ENCODE measurements at places on chromosomes 5 and 9.

DNA sequence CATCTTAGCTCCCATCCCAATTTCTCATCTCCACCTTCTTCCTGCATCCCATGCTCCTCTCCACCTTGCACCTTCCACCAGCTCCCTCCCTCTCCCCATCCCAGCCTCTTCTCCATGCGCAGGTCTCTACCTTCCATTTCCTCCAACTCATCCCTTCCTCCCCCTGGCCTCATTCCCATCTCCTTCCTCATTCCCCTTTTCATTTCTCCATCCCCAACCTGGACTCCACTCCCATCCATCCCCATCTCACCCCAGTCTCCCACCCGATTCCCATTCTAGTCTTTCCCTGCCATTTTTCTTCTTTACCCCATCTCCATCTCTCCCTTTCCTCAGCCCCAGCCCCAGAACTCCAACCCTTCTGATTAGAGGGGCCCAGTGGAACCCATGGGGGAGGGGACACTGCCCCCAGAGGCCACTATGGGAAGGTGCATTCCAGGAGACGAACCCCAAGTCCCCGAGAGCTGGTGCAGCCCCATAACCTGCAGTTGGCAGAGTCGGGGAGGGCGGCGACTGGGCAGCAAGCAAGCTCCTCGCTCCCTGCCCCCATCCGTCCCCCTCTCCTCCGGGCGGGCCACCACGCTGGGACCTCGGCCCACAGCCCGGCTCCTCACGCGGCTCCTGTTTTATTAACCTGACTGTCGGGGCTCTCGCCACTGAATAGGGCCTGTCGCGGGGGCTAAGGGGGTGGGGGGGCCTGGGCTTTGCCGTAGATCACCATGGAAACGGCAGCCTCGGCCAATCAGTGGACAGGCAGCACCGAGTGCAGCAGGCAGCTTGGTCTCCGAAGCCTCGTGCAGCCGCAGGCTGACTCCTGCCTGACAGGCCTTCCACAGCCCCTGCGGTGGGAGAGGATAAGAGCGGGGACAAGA, 66.7 kb downstream of the PCDH1 start:
- H3K4me3 ChIP-seq = no peak overlapping the region
- no peaks in the 10 kb centered on the region for H3K36me3 ChIP-seq
- peak; percentile 36 for DNase-seq
- no peak overlapping the region for H3K27ac ChIP-seq
- H3K27me3 ChIP-seq = no peaks in the 10 kb centered on the region
- no peaks in the 10 kb centered on the region for H3K4me1 ChIP-seq

DNA sequence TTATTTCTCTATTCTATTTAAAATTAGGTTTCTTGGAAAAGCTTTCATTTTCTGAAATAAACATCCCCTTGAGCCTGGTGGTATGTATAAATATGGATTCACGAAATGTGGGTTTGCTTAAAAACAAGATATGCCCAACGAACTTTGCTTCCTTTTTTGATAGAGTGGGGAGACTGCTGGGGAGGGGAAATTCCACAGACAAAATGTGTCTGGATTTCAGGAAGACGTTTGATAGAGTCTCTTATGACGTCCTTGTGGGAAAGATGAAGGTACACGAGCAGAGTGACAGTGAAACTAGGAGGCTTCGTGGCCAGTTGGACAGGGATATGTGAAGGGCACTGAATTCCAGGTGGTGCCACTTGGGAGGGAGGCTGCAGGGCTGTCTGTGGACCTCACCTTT, 84.5 kb upstream of the RPS23 start:
- H3K36me3 ChIP-seq = no peaks in the 10 kb centered on the region
- DNase-seq = no peak
- no peaks in the 10 kb centered on the region for H3K27me3 ChIP-seq
- H3K27ac ChIP-seq = no peak overlapping the region
- peaks cover 1% of the 10 kb centered on the region for H3K4me1 ChIP-seq

DNA sequence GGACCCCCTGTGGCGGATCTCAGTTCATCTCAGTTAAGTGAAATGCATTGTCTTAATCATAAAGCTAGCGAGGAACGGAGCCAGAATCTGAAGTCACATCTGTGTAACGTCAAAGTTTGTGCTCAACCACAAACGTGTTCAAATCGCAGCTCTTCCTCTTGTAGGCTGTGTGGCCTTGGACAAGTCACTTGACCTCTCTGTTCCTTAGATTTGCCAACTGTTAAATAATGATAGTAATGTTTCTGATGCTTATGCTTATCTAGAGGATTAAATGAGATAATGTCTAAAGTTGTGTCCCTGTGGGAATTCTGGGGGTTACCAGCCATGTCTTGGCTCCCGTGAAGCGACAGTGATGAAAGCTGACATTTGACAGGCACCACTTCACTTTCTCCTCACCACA, 69.2 kb upstream of the NEURL1B start:
- no peak overlapping the region for H3K27ac ChIP-seq
- no peak for DNase-seq
- peaks cover 7% of the 10 kb centered on the region for H3K4me1 ChIP-seq
- no peak overlapping the region for H3K4me3 ChIP-seq
- no peaks in the 10 kb centered on the region for H3K36me3 ChIP-seq

DNA sequence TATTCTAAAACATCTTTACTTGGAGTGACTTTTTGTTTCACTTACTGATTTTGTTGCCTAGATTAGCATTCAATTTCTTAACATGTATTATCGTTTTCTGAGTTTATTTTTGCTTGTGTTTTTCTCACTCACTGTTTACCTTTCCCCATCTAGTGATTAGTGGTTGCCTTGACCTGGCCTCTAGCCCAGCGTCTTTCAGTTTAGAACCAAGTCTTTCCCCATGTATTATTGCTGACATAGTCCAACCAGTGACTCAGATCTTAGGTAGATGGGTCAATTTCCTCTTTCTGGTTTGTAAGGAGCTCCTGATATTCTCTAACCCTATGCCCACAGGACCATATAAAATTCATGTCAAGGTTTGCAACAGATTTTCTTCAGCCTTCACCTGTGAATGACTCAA, 135.5 kb downstream of the PRR16 start:
- no peaks in the 10 kb centered on the region for H3K36me3 ChIP-seq
- H3K4me1 ChIP-seq = no peaks in the 10 kb centered on the region
- no peak overlapping the region for H3K4me3 ChIP-seq
- no peak for DNase-seq

DNA sequence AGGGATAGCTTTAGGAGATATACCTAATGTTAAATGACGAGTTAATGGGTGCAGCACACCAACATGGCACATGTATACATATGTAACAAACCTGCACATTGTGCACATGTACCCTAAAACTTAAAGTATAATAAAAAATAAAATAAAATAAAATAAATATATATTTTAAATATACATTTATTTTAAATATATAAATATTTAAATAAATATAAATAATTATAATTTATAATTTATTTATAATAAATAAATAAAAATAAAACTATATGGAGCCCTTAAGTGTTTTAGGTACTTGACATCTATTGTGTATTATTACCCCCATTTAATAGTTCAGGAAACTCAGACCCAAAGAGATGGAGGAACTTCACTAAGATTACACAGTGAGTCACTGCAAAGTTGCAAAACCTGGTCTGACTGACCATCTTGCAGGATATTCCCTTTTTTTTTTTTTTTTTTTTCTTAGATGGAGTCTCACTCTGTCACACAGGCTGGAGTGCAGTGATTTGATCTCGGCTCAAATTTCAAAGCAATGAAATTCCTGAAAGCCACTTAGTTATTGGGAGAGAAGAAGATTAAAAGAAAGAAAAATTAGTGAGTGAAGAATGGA, 5.8 kb upstream of the C5orf52 start:
- H3K27ac ChIP-seq = no peak overlapping the region
- no peak for DNase-seq
- no peaks in the 10 kb centered on the region for H3K36me3 ChIP-seq
- no peak overlapping the region for H3K4me3 ChIP-seq

- no peaks in the 10 kb centered on the region for H3K27me3 ChIP-seq
- no peak overlapping the region for H3K27ac ChIP-seq
- no peak overlapping the region for H3K4me3 ChIP-seq
- H3K36me3 ChIP-seq = no peaks in the 10 kb centered on the region
- H3K4me1 ChIP-seq = no peaks in the 10 kb centered on the region
Observed at GRCh38 chr5:56190497-56190896, 42.6 kb downstream of the ANKRD55 start.

DNA sequence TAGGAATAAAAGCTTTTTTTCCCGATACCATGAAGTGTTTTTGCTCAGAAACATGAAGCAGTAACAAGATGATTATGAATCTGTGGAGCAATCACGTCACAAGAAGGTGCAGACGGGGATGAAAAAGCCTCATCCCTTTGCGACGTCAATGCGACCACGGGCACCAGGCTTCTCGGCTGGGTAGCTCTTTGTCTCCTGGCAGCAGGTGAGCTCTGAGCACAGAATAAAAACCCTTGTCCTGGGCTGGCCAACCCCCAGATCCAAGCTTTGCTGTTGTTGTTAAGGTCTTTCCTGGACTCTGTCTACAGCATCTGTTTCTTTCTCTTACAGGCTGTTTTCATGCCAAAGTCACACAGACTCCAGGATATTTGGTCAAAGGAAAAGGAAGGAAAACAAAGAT, 113.8 kb downstream of the ANKRD18B start:
- H3K4me1 ChIP-seq = no peaks in the 10 kb centered on the region
- H3K27me3 ChIP-seq = no peaks in the 10 kb centered on the region
- H3K27ac ChIP-seq = no peak overlapping the region

DNA sequence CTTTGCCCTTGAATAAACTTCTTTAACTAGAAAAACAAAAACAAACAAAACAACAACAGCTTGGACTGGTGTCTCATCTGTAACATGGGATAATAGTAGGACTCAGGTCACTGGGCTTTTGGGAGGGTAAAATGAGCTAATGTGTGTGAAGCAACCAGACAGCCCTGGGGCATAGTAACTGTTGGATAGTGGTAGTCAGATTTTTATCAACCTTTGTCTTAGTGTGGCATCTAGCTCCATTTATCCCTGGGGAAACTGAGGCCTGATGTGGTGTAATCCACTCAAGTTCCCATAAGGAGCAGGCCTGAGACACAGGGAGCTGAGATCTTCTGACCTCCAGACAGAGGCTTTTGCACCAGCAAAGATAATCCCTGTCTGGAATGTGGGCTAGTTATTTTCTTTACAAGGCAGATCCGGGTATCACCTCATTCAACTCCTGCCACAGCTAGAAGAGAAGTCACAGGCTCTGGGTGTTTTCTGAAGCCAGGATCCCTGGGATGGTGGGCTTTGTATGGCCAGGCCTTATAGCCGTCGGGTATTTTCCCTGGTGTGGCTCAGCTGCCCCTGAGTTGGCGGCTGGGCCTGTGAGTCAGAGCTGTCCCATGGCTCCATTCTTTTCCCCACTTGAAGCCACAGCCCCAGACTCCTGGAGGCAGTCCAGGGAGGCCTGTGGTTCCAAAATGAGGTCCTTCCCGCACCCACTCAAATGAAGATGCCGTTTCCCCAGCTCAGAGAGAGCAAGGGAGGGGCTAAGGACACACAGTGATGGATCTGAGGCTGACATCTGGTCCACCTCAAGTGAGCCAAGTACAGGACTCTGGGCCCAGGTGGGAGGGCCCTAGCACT, 26.1 kb upstream of the CSF1R start:
- no peaks in the 10 kb centered on the region for H3K36me3 ChIP-seq
- no peak overlapping the region for H3K27ac ChIP-seq
- H3K27me3 ChIP-seq = no peaks in the 10 kb centered on the region
- peak; percentile 58 for DNase-seq
- H3K4me1 ChIP-seq = peaks cover 22% of the 10 kb centered on the region

DNA sequence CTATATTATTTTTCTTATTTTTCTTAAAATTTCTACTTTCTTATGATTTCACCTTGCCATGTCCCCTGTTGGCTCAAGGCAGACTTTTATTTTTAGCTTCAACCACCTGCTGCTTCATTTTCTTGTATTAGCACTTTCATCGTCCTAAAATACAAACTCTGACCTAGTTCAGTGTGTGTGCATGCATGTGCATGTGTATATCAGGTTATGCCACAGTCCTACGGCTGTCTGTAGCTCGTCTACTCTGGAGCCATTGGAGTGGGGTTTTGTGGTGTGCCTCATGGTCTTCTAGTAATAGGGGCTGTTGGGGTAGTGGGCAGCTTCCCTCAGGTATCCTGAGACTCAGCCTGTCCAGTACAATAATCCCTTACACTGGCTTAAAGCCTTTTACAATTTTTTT, 13.4 kb upstream of the SPINK1 start:
- no peaks in the 10 kb centered on the region for H3K36me3 ChIP-seq
- DNase-seq = no peak
- H3K4me1 ChIP-seq = no peaks in the 10 kb centered on the region
- no peaks in the 10 kb centered on the region for H3K27me3 ChIP-seq
- H3K27ac ChIP-seq = no peak overlapping the region
- H3K4me3 ChIP-seq = no peak overlapping the region

GRCh38 chr9:131744171-131744719, 4.4 kb upstream of the RAPGEF1 start:
- no peak overlapping the region for H3K27ac ChIP-seq
- H3K27me3 ChIP-seq = no peaks in the 10 kb centered on the region
- no peak overlapping the region for H3K4me3 ChIP-seq
- no peak for DNase-seq

DNA sequence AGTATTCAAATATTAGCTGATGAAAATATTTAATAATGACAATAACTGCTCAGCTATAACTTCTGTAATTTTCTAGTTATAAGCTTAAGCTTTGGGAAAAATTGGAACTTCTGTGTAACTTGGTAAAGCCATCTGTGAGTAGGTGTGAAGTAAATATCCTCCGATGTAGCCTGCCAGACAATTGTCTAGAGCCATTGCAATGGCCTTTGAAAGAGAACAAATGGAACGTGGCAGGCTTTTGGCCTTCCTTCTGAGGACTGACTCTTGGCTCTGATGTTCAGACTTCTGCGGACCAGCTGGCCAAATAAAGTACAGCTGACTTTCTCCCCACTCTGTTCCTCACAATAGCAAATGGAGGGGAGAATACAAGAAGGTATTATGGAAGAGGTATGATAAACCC, 203.4 kb upstream of the NMUR2 start:
- H3K4me3 ChIP-seq = no peak overlapping the region
- H3K4me1 ChIP-seq = no peaks in the 10 kb centered on the region
- no peak for DNase-seq
- H3K27me3 ChIP-seq = no peaks in the 10 kb centered on the region
- H3K27ac ChIP-seq = no peak overlapping the region

- no peaks in the 10 kb centered on the region for H3K36me3 ChIP-seq
- DNase-seq = no peak
- no peak overlapping the region for H3K27ac ChIP-seq
Observed at GRCh38 chr9:105116052-105116868, 128.2 kb upstream of the SLC44A1 start.

DNA sequence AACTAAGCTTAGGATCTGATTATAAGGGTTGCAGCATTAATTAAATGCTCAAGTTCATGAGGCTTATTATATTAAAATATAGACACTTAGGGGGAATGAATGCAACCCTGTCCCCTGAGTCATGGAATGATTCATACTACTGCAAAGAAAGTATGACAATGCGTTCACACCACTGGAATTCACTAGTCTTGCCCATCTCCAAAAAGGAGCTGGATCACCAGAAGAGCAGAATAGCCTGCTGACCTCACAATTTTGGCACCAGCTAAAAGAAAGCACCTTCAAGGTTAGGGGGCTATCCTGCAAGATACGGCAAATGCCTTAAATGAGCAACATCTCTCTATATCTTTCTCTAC, 32.0 kb upstream of the TMED7 start:
- no peak overlapping the region for H3K27ac ChIP-seq
